ENCODE measurements at places on chromosomes 3 and 15. TPM values are rescaled to one million over a fixed set of nuclear protein-coding genes. Genes with fewer than 3 reads are reported as not detected.

- no peak for DNase-seq
Measured at GRCh38 chr3:13106308-13107001, 33.2 kb upstream of the IQSEC1 start.

The TMOD3 gene
- total RNA-seq, result 42.2 TPM

- DNase-seq, result no peak
Measured at GRCh38 chr3:142981108-142981507, 17.6 kb upstream of the PAQR9 start.

DNA sequence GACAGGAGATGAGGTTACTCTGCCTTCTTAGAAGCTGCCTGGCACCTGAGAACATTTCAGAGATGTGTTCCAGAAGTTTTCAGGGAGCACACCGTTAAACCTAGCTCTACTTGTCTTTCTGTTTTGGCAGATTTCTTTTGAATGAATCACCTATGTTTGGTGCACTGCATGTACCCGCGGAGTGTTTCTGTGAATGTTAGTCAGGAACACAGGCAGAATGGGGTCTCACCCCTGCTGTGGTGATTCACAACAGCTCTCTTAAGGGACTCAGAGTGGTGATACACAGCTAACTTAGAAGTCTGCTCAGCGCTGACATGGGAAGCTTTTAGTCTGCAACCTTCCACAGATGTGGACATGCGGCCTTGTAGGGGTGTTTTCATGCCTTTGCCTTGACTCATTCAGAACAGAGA lies 24.0 kb downstream of the TSEN2 start:
- peak; percentile 59 for DNase-seq

GRCh38 chr15:33119273-33119672 lies 75.2 kb downstream of the FMN1 start:
- DNase-seq, result no peak
